ENCODE measurements at places on chromosomes 7 and 10.

GRCh38 chr7:6577369-6578113, at the start of gene ZDHHC4:
TSS of gene ZDHHC4 (plus strand) at chr7:6577454. CDS start at chr7:6580562, 3,108 bp downstream.
- DNase-seq: peak; percentile 76

GRCh38 chr10:1280466-1281404, 224.6 kb downstream of the WDR37 start:
- no peak for DNase-seq

GRCh38 chr10:109956454-109957091, 33.3 kb upstream of the XPNPEP1 start:
- peak; percentile 42 for DNase-seq

GRCh38 chr10:49382226-49382625, 13.7 kb downstream of the DRGX start:
- no peak for DNase-seq

DNA sequence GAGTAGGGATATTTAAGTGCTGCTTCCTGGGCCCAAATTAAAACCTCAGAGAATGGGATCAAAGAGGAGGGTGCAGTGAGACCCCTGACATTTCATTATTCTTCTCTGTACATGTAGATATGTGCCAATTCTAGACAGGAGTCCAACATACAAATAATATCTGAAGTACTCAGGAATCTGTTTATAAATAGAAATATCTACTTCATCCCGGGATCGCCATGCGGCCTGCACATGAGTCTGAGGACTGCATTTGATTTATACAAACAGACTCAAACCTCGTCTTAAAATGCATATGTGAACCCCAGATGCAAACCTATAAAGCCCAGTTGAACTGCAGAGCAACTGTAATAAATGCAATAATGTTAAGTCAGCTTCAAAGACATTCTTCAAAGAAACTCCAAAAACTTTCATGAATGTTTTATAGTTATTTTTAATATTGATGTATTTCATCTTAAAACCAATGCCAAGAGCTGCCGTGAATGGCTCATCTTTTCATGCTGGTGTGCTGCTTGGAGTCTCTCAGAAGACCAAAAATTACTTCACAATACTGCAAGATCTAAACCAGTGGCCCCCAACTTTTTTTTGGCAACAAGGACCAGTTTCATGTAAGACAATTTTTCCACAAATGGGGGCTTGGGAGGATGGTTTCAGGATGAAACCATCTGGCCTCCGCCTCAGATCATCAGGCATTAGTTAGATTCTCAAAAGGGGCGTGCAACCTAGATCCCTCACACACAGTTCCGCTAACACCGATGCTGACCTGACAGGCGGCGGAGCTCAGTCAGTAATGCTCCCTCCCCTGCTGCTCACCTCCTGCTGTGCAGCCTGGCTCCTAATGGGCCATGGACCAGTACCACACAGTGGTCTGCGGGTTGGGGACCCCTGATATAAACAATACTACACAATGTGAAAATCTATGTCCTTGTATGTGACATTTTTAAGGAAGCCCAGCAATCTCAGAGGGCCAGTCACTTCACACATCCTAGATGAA, 166.9 kb downstream of the PARD3 start:
- no peak for DNase-seq

- DNase-seq: peak; percentile 73
Measured at GRCh38 chr7:39428221-39428620, 138.0 kb upstream of the YAE1 start.

DNA sequence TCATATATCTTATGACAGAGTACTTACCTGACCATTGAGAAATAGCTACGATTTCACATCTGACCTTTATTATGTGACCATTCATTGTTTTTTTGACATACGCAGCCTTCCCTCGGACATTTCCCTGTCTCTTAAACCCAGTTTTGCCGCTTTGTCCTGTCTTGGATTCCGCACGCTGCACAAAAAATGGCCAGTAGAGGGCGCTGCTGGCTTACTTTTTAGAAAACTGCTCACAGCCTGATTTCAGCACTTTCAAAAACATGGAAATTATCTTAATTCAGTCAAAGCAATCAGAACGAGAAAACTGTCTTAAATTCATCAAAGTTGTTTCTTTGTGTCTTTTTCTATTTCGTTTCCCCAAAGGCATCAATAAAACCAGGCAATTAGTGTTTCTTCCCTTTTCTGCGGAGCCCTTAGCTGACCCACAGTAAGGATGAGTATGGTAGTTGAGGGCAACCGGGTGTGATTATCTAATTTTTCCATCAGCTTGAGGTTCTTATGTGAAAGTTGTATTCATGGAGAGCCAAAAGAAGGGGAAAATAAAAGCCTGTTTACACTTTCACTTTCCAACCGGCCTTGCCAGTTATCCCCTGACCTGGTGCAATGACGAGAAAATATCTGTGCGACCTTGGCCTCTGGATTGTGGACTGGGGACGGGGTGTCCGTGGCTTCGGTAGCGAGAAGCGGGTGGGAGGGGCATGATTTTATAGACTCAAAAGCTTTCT, 144.4 kb downstream of the DYNC1I1 start:
- DNase-seq: peak; percentile 69

- no peak for DNase-seq
Measured at GRCh38 chr10:14476641-14477407, 146.1 kb upstream of the FRMD4A start.

DNA sequence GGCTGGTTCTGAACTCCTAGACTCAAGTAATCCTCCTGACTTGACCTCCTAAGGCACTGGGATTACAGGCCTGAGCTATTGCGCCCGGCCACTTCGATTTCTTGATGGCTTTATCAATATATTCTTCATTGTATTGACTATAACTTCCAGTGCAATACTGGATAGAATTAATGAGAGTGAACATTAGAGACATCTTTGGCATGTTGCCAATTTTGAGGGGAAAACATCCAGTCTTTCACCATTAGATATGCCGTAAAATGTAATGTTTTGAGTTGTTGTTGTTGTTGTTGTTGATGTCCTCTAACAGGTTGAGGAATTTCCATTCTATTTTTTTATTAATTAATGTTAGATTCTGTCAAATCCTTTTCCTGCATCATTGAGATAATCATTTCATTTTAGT, 578.9 kb downstream of the ZWINT start:
- no peak for DNase-seq
